ENCODE measurements at places on chromosomes 4 and X. TPM values are rescaled to one million over a fixed set of nuclear protein-coding genes. Genes with fewer than 3 reads are reported as not detected.

Gene SLC30A9
- 42.5 TPM for total RNA-seq

Gene FGFBP1
- total RNA-seq = not detected

Gene BTK
- 140 TPM for total RNA-seq

Gene SPANXB1
- total RNA-seq = not detected

Gene SATL1
- total RNA-seq = not detected

Gene SLC39A8
- 57.0 TPM for total RNA-seq

Gene LRCH2
- total RNA-seq = not detected

Gene PPA2
- total RNA-seq = 77.7 TPM

- no peak for DNase-seq
These were observed 14.6 kb upstream of the MED28 start for GRCh38 chr4:17599826-17600225.

GRCh38 chr4:120355881-120356280, 289.2 kb upstream of the MAD2L1 start:
- no peak for DNase-seq

GRCh38 chr4:136650541-136651277, 881.6 kb downstream of the PCDH18 start:
- DNase-seq = no peak

- DNase-seq = no peak
These were observed 10.7 kb upstream of the HAUS7 start for GRCh38 chrX:153481043-153481442.

GRCh38 chr4:78650106-78651024, 98.8 kb downstream of the ANXA3 start:
- no peak for DNase-seq

DNA sequence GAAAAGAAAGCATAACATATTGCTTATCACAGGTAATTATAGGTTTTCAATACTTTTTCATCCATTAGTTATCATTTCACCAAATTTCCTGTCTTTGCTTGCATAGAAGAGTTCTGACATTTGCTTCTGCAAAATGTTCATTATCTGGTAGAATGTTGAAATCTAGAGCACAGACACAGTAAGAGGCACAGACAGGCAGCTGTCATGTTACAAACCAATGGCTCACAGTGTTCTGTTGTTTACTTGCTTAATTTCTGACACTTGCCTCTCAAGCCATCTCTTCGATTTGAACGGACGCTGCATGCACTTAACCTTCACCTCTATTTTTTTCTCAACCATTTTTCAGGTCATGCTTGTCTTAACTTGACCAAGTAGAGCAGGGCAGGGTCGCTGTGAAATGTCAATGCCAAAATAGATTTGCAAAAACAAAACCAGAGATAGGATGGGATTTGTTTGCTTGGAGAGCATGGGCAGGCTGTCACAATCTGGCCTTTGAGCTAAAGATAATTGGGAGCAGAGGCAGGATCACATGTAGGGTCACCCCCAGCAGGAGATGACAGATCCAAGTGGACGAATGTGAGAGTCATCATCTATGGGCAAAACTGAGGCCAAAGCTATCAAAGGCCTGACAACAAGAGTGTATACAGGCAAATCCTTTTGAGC, 292.3 kb downstream of the SMARCA1 start:
- no peak for DNase-seq

DNA sequence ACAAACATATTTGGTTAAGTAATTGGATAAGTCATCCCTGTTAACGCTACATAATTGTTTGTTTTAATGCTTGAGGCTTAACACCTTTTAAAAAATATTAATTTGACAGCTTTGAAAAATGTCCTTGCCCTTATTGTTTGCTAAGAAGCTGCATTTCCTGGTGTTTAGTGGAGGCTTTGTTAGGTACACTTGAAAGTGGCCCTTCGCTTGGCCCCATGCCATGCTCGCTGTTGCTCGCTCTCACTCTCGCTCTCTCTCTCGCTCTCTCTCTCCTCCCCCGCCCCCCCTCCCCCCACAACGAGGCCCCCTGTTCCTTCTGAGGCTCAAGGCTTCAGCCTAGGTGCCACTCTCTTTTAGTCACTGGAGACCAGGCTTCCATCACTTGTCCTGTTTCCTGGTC, 139.6 kb downstream of the DCLK2 start:
- no peak for DNase-seq

Data from OCI-LY7 (cell line).